ENCODE measurements at places on chromosomes 12 and 14.
A peak's percentile ranks its signal among the peaks of the same experiment; 100 is the strongest.

DNA sequence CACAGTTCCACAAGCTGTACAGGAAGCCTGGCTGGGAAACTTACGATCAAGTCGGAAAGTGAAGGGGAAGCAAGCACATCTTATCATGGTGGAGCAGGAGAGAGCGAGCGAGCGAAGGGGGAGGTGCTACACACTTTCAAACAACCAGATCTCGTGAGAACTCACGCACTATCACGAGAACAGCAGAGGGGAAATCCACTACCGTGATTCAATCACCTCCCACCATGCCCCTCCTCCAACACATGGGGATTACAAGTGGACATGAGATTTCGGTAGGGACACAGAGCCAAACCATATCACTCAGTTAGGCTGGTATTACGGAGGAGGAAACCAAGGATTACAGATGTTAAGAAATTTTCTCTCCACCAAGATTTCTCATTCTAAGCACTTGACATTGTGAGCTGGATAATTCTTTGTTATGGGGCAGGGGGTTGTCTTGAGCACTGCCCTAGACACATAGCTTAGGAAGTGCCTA lies 262.0 kb upstream of the G2E3 start:
- DNase-seq, result no peak

- no peak for DNase-seq
These were observed 397.5 kb upstream of the PDE3A start for GRCh38 chr12:19970821-19971220.

DNA sequence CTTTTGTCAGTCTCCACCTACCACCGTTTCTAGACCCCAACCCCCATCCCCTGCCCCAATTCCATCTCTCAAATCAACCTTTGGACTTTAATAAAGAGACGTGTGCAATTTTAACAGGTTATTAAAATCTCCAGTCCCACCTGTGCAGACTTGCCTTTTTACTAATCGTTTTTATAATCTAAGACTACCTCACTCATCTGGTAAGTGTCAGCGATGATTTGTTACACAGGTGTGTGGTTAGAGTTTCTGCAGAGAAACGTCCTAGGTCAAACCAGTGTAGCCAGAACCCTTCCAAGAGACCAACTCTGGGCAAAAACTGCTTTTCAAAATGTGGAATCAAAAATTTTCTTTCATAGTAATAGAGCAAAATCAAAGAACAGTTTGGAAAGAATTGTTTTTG lies 60.4 kb upstream of the PELI2 start:
- DNase-seq, result no peak

DNA sequence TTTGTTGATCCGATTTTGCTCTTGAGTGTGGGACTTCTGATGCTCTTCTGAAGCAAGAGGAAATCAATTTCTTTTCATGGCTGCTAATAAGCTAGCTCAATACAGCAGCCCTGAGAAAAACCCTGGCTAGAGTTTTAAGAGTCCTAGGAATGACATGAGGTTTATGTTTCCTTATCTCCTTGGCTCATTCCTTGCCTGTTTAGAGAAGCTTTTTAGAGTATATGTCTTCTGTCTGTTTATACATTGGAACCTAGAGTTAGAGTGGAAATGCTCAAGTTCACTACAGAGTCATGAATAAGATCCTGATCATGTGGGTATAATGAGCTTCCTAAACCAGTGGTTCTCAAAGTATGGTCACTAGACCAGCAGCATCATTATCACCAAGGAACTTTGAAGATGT lies 34.5 kb downstream of the SMOC1 start:
- no peak for DNase-seq

- no peak for DNase-seq
These were observed 29.8 kb downstream of the FIGNL2 start for GRCh38 chr12:51818566-51819300.

GRCh38 chr14:68591786-68592185 lies 201.1 kb downstream of the ZFP36L1 start:
- DNase-seq, result no peak

- no peak for DNase-seq
These were observed 74.0 kb downstream of the PLEKHG3 start for GRCh38 chr14:64778104-64778754.

DNA sequence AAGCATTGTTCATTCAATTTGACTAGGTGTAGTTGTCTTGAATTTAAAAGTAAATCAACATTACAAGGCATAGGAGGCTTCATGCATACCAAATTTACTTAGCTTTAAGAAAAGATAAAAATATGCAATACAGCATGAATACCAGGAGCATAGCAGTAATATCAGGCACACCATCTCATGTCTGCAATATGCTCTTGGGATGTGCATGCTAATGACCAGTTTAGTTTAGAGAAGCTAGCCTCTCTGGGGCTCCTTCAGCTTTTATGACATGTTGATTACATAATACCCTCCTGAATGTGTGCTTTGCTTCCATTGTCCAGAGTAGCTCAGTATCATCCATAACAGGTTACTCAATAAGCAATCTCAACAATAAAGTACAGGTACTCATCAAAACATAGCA lies 497.2 kb downstream of the FLRT2 start:
- DNase-seq, result no peak

GRCh38 chr14:97544571-97544970 lies 747.4 kb downstream of the VRK1 start:
- DNase-seq, result no peak

DNA sequence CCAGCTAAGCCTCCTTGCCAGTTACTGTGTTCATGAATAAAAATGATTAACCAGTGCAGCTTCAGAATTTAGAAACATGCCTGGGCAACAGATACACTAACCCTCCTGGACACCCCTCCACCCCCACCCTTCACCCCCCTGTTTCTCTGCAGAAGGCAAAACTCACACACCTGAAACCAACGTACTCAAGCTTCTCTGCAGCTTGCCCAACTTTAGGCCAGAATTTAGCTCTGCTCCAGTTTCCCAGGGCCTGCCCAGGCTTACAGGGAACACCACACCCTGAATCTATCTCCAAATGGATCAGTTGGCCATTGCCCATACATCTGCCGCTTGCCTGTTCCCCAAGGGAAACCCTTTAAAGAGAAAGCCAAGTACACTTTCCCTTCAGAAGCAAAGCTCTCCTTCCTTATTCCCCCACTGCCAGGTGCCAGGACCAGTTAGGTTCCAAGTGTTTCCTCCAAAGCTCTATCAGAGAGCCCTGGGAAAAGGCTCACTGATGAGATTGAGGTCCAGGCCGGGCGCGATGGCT lies 1.8 kb upstream of the SPPL3 start:
- no peak for DNase-seq

DNA sequence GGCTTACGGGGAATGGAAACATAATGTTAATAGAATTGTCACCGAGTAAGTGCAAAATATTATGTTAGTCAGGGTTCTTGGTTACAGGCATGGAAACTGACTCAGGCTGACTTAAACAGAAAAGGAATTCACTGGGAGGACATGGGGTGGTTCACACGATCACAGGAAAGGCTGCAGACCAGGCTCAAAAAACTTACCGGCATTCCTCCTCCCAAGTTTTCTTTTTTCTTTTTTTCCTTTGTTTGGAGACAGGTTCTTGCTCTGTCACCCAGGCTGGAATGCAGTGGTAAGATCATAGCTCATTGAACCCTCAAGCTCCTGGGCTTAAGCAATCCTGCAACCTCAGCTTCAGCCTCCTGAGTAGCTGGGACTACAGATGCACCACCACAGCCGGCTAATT lies 11.9 kb upstream of the UBE2N start:
- DNase-seq, result no peak

DNA sequence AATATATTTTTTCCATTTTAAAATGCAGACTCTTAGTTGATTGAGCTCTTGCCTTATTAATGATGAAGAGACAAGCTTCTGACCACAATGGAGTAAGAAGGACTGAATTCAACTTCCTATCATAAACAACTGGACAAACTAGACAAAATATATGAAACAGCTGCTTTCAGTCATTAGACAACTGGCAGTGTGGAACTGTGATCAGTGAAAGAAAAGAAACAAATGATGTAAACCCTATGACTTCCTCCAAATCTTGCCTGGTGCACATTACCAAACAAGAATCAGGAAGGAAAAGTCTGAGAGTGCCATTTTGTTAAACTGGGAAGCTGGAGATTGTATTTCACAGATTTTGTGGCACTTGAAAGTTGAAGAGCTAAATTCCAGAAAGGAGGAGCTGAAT lies 154.7 kb upstream of the ATXN7L3B start:
- DNase-seq, result no peak

- DNase-seq, result no peak
These were observed 38.2 kb upstream of the GNPNAT1 start for GRCh38 chr14:52829527-52830185.

GRCh38 chr14:23051141-23052057 lies 5.9 kb downstream of the CDH24 start:
- no peak for DNase-seq

- DNase-seq, result peak; percentile 80
These were observed 8.8 kb upstream of the CHGA start for GRCh38 chr14:92914087-92914656.

- no peak for DNase-seq
These were observed 31.8 kb downstream of the PELI2 start for GRCh38 chr14:56149995-56150394.

DNA sequence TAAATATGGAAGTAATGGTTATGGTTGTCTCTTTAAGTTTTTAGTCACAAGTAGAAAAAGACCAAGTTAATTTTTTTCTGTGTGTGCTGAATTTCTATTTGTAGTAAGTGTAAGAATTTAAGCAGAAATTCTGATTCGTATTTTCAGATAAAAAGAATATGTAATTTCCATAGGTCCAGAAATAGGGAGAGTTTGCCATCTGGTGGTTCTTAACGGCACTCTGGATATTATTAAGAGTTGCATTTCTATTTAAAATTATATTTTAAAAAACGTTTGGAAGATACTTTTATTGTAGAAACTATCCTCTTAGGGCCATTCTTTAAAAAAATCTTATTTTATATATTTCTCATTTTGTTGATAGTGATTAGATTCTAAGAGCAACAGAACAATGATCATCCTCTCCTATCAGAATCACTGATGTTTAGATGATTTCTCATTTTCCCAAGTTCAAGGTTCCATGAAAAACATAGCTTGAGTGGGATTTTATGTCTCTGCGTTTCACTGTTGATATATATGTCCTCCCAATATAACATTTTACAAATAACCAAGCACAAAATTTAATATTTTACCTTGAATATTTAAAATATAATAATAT lies 88.3 kb downstream of the LRRK2 start:
- no peak for DNase-seq

DNA sequence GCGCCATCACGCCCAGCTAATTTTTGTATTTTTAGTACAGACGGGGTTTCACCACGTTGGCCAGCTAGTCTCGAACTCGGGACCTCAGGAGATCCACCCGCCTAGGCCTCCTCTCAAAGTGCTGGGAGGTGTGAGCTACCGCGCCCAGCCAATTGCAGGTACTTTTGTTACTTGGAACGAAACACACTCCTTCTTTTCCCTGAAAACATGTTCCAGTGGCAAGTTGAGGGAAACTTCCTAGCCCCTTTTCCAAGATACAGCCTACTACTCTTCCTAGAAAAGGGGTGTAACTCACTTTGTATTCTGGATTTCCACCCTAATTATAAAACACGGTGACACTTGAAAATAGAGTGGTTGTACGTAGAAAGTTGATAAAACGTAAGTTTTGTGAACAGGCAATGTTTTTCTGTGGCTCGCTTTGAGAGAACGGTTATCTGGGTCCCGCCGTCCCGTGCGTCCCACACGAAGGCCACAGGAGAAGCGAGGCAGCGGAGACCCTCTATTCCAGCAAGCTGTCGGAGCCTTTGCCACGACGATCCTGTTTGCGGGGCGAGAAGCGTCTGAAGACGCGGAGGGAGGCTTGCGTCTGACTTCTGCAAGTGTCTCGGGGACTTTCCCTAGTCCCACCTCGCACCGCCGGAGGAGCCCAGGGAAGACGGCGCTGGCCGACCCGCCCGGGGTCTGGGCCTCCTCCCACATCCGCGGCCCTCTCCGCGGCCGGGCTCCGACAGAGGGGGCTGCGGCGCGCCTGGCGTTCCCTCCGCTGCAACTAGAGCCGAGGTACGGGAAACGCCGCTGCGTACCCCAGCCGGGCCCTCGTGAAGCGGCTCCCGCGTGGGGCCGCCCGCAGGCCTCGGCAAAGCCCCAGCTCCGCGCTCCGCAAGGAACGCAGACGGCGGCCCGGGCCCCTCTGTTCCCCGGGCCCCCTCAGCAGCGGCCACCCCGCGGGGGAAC lies 745 bp downstream of the CDCA4 start:
- peak; percentile 61 for DNase-seq

- no peak for DNase-seq
These were observed 234.5 kb upstream of the PLXNC1 start for GRCh38 chr12:93913845-93914244.

DNA sequence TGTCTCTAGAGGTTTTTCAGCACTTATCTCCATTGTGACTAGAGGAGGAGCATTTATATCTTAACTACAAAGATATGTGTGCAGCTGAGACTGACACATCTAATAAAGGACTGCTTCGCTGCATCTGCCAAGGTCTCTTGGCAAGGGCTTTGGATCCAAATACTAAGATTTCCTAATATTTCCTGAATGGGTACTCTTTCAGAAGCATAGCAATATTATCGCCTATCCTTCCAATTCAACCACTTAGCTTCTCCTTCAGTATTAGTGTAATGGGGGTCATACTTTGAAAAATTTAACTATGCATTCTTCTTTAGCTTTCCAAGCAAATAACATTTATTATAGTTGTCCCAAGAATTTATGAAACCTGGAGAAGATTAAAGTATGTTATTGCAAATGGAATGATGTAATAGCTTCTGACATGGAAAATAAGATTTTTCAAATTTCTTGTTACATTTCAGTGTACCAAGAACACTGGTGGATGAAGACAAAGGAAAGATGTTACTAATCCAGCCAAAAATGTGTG lies 243.0 kb upstream of the PDE3A start:
- DNase-seq, result no peak

GRCh38 chr12:16348435-16349130 lies 1.1 kb downstream of the MGST1 start:
- DNase-seq, result no peak

GRCh38 chr14:66240105-66240504 lies 246.1 kb upstream of the CCDC196 start:
- no peak for DNase-seq

GRCh38 chr12:59517522-59517921 lies 78.3 kb upstream of the SLC16A7 start:
- no peak for DNase-seq
